ENCODE measurements at places on chromosomes 16 and 17. TPM values are rescaled to one million over a fixed set of nuclear protein-coding genes. Genes with fewer than 3 reads are reported as not detected.
A peak's percentile ranks its signal among the peaks of the same experiment; 100 is the strongest.

DNA sequence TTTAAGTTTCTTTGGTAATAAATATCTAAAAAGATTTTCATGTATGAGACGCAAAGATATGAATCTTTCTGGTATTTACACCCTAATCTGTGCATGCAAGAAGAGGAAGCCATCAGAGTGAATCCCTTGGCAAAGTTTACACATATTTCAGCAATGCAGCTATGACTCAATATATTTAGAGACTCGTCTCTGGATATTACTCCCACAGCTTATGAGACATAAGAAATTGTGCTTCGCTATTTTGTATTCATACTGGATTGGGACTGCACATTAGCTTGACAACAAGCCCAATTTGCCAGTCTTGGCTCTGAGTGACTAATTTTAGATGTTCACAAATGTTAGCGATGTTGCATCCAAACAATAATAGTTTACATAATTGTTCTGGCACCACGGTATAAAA is 532.0 kb downstream of the CDH11 start:
- DNase-seq, result no peak

The FNDC8 gene
- total RNA-seq, result not detected

DNA sequence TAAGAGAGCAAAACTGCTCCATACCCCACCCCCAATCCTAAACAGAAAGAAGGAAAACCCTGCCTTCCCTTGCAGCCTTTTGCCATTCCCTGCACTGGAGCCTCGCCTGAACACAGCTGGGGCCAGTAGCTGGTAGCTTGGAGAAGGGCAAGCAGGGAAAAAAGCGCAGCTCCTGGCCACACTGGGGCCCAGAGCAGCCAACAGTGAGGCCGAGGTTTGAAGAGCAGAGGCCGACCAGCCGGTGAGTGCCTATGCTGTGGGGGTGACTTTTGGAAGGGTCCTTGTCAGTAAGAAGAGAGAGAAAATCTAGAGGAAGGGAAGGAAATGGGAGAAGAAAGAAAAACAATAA is 3.2 kb upstream of the HOXB9 start:
- DNase-seq, result no peak

DNA sequence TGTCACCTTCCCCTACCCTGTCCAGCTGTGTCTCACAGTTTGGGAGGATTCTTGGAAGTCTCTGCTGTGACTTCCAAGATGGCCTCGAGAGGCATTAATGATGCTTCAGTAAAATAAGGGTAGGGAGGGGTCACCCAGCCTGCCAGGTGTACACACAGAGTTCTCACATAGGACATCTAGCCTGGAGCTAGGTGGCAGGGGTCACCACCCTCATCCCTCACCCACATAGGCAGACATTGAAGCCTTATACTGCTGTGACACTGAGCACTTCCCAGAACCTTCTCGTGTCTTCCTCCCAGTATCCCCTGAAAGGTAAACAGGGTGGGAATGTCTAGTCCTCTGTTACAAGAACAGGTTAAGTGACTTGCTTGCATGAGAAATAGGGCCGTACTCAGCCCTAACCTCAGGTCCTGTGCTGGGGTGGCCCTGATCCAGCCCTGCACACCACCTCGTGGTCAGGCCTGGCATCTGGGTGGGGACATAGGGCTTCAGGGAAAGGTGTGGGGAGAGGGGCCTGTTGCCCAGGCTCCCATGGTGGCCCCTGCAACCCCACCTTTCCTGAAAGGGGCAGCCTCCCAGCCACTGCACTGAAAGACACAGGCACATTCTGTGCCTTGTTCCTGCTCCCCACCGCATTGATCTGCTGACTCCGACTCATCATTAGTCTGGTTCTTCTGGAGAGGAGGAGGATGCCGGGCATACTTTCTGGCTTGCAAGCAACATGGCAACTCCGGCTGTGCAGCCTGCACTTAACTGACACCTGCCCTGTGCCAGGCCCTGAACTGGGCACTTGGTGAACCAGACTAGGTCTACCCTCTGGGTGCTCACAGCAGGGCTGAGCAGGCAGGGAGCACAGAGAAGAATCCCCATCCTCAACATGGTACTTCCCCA is 3.6 kb upstream of the MMP15 start:
- DNase-seq, result no peak

DNA sequence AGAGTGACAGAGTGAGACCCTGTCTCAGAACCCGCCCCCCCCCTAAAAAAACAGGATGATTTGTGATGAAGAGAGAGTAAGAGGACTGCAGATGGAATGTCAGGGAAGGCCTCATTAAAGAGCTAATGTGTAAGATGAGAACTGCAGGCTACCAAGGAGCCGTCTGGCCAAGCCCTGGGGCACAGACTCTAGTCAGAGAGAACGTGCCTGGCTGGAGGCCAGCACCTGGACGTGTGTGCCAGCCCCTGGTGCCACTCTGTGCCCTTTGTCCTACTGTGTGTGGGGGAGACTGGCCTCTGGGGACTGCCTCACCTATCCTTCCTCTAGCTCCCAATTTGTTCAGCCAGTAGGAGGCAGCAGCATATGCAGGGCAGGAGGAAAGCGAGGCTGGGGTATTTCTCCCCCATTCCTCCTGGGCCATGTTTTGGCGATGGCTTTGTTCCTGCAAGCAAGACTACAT is 37.1 kb downstream of the KNOP1 start:
- no peak for DNase-seq

The RFWD3 gene
- total RNA-seq, result 21.4 TPM

DNA sequence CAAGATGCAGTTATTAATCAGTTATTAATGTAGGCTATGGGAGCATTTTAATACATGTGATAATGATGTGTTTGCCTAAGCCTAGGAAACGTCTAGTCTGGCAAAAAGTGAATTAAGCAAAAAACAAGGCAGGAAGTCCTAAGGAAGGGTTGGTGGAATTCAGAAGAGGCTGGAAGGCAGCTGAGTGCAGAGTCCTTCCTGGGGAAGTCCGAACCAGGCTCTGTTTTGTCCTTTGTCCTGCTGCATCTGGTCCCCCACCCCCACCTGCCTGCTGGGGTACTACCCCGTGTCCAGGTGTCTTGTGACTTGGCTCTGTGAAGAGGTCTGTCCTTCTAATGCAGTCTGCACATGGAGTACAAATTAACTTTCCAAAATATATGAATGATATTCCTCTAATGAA is 1.5 kb upstream of the MYH10 start:
- DNase-seq, result no peak

- no peak for DNase-seq
These were observed 8.6 kb downstream of the SETD1A start for GRCh38 chr16:30966033-30966619.

DNA sequence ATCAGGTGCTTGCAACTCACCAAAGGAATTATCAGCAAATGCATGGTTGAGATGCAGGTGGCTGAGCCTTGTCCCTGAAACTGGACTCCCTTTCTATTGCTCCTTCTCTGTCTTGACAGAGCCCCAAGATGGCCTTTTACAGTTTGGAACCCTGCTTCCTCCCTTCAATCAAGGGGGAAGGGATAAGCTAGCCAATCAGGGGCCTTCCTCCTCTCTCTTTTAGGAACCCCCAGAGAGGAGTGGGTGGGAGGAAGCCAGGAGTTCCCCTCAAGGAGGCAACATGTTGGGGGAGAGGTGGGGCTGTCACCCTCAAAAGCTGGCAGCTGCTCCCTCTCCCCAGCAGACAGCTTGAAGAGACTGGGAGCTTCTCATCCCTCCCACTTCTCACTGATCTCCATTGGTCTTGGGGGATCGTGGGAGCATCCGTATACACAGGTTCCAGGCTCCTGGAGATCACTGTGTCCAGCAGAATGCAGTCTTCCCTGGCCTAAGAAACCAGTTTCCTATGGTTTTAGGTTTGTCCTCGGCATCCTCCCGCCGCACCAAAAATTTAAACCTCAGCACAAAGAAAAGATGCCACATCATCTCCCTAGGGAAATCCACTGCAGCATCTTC is 7.2 kb downstream of the RASL10B start:
- peak; percentile 76 for DNase-seq

Measured in lower leg skin (tissue), 4 donors.